ENCODE measurements at places on chromosomes 13 and 19.

DNA sequence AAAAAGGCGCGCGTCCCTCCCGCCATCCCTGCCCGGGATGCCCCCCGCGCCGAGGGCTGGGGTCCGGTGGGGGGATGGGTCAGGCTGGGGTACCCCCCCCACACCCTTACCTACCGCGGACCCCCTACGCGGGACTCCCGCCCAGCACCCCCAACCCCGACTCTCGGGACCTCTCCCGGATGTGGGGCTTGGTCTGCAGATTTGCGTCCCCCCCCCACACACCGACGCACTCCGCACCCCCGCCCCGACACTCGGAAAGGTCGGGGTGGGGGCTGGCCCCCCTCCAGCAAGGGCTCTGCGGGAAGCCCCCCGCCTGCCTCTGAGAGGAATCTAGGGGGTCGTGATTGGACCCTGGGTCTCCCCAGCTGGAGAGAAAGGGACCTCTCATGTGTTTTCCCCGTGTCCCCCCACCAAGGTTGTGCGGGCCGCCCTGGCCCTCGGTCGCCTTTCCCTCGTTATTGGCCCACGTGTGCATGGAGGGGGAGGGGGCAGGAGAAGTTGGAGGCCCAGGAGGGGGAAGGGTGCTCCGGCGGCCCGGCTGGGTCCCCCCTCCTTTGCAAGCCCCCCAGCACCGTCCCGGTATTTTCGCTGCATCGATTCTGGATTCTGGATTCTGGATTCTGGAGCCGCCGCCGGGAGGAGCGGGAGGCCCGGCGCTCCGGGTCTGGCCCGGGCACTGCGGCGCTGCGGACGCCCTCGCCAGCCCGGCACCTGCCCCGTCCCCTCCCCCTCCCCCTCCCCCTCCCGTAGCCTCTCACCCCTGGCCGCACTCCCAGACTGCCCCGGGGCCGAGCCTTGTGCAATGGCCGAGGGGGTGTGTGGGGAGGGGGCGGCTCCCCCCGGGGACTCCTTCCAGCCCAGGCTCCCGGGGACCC is 607 bp downstream of the NFIC start:
- DNase-seq = peak; percentile 65

DNA sequence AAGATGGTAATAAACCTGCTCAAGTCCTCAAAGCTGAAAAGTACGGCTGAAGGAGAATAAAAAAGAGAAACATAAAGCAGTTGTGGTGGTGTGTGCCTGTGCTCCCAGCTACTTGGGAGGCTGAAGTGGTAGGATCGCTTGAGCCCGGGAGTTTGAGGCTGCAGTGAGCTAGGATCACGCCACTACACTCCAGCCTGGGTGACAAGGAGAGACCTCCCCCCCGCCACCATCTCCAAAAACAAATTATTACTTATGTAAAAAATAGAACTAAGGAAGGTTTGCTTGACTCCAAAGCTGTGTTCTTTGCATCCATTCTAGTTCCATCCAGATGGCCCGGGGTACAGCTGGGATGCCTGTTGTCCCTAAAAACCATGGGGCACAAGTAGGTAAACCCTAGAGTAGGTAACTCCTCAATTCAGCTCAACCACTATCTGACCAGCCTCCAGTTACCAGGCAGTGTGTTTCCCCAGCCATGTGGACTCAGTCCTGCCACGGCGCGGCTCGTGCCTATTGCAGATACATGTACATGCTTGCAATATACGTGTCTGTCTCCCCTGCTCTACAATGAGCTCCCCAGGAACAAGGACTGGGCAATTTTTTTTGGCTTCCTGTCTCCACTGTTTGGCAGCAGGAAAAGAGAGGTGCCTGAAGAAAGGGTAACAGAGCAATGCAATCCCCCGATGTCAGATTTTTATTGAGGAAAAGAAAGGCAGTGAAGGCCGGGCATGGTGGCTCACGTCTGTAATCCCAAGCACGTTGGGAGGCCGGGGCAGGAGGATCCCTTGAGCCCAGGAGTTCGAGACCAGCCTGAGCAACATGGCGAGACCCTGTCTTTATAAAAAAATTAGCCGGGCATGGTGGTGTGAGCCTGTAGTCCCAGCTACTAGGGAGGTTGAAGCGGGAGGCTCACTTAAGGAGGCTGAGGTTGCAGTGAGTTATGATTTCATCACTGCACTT is 101.3 kb downstream of the GNG7 start:
- DNase-seq = peak; percentile 50

DNA sequence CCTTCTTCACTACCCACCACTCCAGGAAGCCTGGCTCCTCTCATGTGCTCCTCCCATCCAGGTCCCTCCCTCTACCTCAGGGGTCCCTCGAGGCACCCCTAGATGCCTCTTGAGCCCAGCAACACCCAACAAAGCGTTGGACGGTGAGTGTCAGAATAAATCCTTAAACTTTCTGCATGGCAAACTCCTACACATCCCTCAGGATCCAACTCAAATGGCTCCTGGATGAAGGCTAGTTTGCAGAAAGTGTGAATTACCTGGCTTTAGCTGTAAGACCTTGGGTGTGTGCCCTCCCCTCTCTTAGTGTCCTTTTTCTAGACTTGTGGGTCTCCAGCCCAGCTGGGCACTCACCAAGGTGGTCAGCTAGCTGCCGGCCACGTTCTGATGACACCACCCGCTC is 5.4 kb downstream of the MPV17L2 start:
- DNase-seq = no peak

- no peak for DNase-seq
These were observed 13.3 kb downstream of the SLC7A1 start for GRCh38 chr13:29582171-29582570.

DNA sequence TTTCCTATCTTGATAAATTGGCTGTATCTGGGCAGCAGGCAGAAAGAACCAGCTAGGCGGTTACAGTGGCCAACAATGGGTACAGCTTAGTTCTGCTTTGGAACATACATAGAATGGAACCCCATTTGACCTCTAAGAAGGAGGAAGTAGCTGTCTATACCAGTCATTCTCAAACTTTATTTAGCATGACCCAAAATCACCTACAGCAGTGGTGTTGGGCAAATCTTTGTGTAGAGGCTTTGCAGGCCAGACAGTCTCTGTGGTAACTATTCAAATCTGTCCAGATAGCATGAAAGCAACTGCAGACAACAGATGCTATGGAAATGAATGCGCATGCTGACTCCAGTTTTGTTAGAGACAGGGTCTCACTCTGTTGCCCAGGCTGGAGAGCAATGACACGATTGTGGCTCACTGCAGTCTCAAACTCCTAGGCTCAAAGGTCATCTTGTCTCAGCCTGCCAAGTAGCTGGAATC is 12.0 kb upstream of the KCNC3 start:
- DNase-seq = no peak

DNA sequence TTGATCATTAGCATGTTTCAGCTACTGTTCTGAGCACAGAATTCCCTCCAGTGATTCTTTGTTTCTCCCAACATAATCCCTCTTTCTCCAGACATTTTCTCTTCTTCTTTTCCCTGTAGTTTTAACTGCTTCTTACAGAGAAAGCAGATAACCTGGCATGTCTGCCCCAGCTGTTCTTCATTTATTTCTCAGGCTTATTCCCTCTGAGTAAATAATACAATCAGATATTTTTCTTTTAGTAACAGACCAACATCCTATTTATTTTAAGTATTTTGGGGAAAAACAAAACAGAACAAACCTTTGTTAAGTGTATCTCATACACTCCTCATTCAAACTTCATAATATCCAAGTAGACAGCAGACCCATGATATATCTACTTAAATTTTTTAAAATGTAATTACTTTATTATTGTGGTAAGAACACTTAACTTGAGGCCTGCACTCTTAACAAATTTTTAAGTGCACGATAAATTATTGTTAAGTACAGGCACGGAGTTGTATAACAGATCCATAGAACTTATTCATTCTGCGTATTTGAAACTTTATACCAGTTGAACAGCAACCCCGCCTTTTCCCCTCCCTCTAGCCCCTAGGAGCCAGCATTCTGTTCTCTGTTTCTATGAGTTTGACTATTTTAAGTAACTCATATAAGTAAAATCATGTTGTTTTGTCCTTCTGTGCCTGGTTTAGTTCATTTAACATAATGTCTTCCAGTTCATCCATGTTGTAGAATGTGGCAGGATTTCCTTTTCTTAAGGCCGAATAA is 540.0 kb downstream of the LMO7 start:
- DNase-seq = no peak

- DNase-seq = no peak
These were observed 51.1 kb downstream of the FAM216B start for GRCh38 chr13:42832341-42833096.

DNA sequence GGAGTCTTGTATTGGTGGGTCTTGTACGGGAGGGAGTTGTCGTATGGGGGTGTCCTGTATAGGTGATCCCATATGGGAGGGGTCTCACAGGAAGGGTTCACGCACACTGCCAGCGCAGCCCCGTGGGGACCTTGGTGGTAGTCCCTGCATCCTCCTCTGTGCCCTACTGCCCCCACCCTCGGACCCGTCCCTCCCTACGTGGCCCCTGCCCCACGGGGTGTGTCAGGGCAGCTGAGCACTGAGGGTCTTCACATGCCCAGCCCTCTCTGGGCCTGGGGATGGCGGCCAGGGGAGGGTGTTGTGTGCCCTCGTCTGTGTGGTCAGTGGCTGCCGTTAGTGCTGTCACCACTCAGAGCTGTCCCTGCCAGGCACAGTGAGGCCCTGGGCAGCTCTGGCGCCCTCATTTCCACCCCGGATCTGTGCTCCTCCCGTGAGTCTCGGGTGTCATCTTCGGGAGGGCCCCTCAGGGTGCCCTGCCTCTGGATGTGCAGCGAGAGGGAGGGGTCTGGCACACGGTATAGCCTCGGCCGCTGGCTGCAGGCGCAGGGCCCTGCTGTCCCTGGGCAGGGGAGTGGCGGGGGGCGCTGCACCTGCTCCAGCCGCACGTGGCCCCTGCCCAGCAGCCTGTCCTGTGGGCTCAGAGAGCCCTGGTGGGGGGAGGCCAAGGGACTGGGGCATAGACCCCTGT is 16.0 kb upstream of the GNA15 start:
- no peak for DNase-seq

GRCh38 chr19:11045536-11045935 is 43.7 kb upstream of the LDLR start:
- no peak for DNase-seq

- DNase-seq = peak; percentile 74
These were observed 33.0 kb downstream of the CRYL1 start for GRCh38 chr13:20492641-20493040.

DNA sequence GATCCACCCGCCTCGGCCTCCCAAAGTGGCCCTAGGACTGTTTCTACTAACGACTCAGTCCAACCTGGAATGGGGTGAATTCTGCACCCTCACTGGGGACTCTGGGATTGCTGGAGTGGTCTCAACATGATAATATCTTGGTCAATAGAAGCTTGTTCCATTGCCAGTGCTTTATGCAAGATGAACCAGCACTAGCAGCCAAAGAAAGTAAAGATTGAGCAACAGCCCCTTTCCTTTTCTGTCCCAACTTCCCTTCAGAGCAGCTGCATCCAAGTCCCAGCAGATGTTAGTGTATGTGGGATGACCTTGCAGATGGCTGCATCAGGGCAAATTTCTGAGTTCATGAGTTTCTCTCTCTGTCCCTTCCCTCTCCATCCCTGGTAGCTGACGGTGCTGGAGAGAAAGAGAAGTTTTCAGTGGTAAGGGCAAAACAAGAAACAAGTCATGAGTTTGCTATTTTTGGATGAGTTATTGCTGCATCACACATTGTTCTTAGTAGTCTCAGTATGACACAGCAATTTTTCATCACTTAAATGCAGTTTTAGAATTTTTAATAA is 183.6 kb upstream of the EDNRB start:
- DNase-seq = no peak

- DNase-seq = no peak
These were observed 35.3 kb upstream of the RFC3 start for GRCh38 chr13:33782631-33783030.

DNA sequence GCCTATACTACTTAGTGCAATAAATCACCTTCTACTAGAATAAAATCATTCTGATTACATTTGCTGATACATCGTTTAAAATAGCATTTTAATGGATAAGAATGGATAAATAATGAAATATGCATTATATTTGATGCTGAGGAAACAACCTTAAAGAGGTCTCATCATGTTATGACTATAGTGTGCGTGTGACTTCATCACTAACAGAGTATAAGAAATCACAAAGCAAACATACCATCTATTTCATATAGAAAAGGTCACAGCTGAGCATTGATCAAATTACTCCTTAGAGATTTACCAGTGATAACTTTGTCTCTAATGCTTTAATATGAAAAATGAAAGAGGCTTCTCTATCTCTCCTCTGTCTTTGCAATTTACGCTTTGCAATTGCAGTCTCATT is 1620.3 kb upstream of the SLC10A2 start:
- no peak for DNase-seq

- no peak for DNase-seq
These were observed 239.7 kb upstream of the MAB21L1 start for GRCh38 chr13:35716186-35716585.

DNA sequence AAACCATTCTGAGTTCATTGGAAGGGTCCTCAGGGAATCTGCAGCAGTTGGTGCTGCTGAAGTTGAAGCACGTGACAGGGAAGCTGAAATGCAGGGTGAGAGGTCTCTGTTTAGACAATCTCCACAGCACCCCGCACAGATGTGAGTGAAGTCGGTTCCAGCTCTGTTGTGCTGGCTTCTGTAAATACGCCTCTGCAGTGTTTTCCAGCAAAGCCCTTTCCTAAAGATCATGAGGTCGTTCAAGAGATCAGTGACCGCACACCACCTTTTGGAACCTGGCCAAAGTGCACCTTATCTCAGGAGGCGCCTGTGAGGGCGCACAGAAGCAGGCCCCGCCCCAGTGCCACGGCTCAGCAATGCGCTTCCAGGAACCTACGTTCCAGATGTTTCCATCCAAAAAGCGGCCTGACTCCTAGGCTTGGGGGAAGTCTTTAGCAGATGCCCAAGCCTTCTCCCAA is 10.8 kb downstream of the CUL4A start:
- DNase-seq = no peak

DNA sequence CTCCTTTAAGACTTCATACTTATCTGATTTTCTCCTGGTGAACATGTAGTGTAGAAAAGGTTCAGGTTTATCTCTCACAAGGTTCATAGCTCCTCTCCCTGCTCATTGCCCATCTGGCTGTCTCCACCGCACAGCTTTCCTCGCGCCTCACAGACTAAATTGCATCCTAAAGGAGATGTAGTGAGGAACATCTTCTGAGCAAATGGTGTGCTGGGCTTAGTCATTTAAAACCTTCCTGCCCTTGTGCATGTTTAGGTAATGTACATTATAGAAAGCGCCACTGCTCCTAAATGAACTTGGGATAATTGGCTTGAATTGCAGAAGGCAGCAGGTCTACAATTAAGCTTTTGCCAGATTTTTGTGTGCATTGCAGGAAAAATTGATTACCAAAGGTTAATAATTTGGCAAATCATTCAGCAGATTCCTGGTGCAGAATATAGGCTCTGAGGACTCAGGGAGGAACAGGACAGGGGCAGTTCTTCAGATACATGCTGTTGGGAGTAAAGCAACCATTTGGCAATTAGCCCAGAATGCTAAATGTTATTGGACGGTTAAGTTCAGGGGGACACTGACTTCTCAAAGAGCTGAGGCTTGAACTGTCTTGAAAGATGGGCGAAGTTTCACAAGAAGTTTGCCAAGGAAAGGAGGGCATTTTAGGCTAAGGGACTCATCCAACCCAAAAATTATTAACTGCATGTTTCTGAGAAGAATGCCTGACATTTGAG is 108.4 kb upstream of the CLDN10 start:
- DNase-seq = no peak

- DNase-seq = no peak
These were observed 644.9 kb upstream of the PCDH20 start for GRCh38 chr13:62060570-62060969.

Measured in activated CD8-positive, alpha-beta memory T cell treated with anti-CD3 and anti-CD28 coated beads, Interleukin-2, amount 50 U/mL, for 48 hours (primary cell).